Panc1 (cell line): ENCODE measurements at places on chromosomes 7 and 10. TPM values are rescaled to one million over a fixed set of nuclear protein-coding genes. Genes with fewer than 3 reads are reported as not detected.

GRCh38 chr10:70928140-70928539 is 39.8 kb upstream of the PCBD1 start:
- no peak for DNase-seq
- H3K4me3 ChIP-seq: no peak overlapping the region
- H3K27me3 ChIP-seq: peaks cover 2% of the 10 kb centered on the region; the same call in 1 of the 2 replicates
- no peak overlapping the region for H3K27ac ChIP-seq

Gene DGKI
- total RNA-seq: not detected

DNA sequence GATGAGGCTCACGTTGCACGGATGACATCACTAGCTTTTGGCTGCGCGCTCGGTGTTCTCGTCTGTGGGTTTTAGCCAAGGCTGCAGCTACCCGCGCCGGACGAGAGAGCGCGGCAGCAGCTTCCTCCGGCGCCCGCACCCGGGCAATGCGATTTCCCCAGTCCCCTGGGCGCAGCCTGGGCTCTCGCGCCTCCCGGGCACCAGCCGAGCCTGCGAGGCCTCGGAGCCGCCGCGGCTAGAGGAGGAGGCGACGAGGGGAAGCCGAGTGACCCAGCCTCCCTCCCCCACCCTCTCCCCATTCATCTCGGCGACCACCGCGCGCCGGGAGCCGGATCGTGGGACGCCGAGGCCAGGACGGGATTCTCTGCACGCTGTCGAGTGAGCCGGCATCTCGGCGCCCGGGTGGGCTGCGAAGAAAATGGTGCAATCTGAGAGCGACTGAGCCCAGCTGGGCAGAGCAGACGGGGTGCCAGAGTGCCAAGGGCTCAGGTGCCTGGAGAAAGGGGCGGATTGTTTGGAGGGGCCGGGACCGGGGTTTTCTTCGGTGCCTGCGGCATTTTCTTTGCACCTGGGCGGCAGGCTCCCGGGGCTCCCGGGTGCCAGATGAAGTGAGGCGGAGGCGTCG is 1.2 kb upstream of the TMEM178B start:
- no peaks in the 10 kb centered on the region for H3K36me3 ChIP-seq
- no peak for DNase-seq
- H3K4me1 ChIP-seq: peaks cover 6% of the 10 kb centered on the region; the same call in 1 of the 2 replicates
- H3K4me3 ChIP-seq: peak overlapping the region; percentile 37

Gene NSUN6
- 4.3 TPM for total RNA-seq

DNA sequence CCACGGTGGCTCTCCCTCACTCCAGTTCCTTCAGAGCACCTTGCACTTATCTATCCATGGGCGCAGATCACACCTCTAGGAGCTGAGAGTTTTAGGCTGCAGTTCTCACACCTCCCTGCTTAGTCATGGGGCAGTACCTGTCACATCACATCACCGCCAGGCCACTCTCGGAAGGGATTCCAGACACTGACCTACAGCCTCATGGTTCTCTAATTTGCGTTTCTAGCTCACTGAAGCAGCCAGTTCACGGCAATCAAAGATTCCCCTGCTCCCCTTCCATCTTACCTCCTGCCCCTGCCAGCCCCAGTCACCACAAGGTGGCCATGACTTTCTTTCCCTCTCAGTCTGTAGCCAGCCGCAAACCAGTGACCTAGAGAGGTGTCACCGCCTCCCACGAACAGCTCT is 34.2 kb downstream of the ADRB1 start:
- DNase-seq: no peak
- H3K4me1 ChIP-seq: peaks cover 6% of the 10 kb centered on the region; the same call in 1 of the 2 replicates
- H3K36me3 ChIP-seq: no peaks in the 10 kb centered on the region

GRCh38 chr7:1105189-1105588 is 17.3 kb downstream of the GPER1 start:
- no peaks in the 10 kb centered on the region for H3K27me3 ChIP-seq
- H3K4me1 ChIP-seq: no peaks in the 10 kb centered on the region
- H3K4me3 ChIP-seq: no peak overlapping the region

Gene NPFFR1
- 0.05 TPM for total RNA-seq

GRCh38 chr10:97075961-97076525 is 109.7 kb downstream of the SLIT1 start:
- no peaks in the 10 kb centered on the region for H3K36me3 ChIP-seq
- no peak overlapping the region for H3K27ac ChIP-seq
- no peak for DNase-seq

DNA sequence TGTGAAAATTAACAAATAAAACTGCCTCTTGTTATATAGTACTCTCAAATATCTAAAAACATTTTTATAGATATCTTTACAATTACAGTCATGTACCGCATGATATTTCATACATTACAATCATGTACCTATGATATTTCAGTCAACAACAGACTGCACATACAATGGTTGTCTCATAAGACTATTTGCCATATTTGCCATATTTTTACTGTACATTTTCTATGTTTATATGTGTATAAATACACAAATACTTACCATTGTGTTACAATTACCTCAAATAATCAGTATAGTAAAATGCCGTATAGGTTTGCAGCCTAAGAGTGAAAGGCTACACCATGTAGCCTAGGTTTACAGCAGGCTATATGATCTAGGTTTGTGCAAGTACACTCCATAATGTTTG is 336.0 kb upstream of the PCDH15 start:
- no peaks in the 10 kb centered on the region for H3K27me3 ChIP-seq
- H3K4me1 ChIP-seq: no peaks in the 10 kb centered on the region
- no peak overlapping the region for H3K4me3 ChIP-seq
- H3K36me3 ChIP-seq: no peaks in the 10 kb centered on the region
